NCI-H1417 treated with DMSO at 0.1 percent for 48 hours (cell line): ENCODE measurements at places on chromosomes 2 and 18.

DNA sequence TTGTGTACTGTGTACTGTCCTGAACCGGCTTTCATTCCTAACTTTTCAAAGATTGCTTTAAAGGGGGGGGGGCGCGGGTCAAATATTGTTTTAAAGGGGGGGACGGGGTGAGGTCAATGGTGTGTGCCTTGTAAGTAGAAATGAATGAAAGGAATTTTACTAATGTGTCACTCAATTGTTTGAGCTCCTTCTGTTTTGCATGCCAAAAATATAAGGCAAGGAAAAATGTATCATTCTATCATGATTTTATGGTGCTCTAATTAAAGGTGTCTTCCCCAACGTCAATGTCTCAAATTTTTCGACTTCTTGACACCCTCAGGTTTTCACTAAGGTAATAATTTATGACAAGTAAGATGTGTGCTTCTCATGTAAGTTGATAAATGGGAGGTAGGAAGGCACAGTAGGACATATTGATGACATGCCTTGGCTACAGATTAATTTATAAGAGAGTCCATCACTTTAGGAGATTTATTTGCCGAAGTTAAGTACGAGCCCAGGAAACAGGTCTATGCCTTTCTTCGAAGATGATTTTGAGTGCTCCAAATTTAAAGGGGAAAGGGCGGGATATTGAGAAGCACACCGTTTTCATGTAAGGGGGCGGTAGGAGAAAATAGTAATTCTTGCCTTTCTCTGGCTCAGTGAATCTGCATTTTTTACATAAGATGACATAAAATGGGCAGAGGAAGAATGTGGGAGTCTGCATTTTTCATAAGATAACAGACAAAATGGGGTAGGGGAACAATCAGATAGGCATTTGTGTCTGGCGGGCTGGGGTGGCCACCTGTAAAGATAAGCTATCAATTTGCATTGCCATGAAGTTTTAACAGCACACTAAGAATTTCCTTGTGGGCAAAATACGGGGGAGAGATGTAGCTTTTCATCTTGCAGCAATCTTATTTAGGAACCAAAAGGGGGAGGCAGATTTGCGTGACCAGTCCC is 1.2 kb upstream of the TRAPPC8 start:
- no peak for DNase-seq

DNA sequence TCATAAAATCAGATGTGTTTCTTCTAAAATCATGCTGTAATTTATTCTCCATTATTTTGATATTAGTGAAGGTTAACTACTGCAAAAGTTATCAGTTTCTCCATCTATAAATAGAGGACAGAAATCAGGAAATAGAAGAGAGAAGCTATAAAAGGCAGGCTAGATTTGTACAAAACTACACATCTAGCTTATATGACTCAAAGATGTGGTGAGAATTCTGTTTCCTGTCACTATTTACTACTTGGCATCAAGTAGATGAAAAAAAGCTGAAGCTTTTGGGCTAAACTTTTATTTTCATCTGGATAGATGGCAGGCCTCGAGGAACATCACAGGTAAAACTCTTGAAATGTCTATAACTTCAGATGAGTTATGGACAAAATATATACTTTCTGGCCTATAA is 49.8 kb upstream of the NAB1 start:
- no peak for DNase-seq

GRCh38 chr2:705971-706511 is 28.8 kb upstream of the TMEM18 start:
- DNase-seq = no peak

GRCh38 chr2:70708376-70709199 is 59.4 kb downstream of the ADD2 start:
- DNase-seq = no peak

DNA sequence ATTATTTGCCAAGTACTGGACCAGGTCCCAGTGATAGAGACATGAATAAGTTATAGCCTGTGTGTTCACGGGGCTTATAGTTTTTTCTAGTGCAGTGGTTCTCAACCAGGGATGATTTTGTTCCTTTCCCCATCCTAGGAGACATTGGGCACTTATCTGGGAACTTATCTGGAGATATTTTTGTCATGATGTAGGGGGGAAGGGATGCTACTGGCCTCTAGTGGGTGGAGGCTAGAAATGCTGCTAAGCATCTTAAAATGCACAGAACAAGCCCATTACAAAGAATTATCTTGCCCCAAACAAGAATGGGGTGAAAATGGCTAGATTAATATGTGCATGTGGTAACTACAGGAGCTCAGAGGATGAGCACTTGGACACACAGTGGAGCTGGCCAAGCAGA is 75.2 kb downstream of the KLHL29 start:
- no peak for DNase-seq
